ENCODE measurements at places on chromosomes 16 and 17.

DNA sequence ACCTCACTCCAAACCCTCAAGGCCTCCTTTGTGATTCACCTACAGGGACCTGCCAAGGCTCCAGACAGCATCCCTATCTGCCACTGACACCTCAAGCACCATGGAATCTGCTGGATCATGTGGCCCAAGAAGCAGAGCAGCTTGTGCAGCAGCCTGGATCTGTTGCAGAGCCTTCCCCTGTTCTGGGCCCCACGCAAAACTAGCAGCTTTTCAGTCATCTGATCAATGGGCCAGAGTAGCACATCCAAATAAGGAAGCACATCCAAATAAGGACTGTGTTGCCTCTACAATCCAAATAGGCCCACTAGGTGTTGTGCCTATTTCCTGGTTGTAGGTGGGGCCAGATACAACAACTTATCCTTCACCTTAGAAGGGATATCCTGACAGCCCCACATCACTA is 97.1 kb upstream of the GNAO1 start:
- DNase-seq: no peak

- no peak for DNase-seq
These were observed at the start of gene ASB16 for GRCh38 chr17:44170499-44171201. Gene ASB16, plus strand, starts transcription at chr17:44170704. Its CDS starts 86 bp downstream, at chr17:44170790.

DNA sequence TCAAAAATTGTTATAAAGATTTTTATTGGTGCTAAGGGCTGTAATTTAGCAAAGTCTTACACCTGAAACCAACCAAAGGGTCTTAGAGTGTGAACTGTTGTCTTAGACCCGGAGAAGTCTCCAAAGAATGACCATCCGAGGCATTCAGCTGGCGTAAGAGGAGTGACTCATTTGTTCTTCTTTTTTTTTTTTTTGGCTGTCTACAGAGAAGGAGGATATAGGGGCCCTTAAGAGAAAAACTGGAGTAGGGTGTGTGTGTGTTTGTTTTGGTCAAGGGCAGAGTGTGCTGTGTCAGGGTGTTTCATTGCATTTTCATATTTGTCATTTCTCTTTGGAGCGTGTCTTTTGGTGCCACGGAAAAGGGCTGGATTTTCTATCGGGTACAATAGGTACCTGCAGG is 508.0 kb downstream of the WWOX start:
- DNase-seq: no peak

DNA sequence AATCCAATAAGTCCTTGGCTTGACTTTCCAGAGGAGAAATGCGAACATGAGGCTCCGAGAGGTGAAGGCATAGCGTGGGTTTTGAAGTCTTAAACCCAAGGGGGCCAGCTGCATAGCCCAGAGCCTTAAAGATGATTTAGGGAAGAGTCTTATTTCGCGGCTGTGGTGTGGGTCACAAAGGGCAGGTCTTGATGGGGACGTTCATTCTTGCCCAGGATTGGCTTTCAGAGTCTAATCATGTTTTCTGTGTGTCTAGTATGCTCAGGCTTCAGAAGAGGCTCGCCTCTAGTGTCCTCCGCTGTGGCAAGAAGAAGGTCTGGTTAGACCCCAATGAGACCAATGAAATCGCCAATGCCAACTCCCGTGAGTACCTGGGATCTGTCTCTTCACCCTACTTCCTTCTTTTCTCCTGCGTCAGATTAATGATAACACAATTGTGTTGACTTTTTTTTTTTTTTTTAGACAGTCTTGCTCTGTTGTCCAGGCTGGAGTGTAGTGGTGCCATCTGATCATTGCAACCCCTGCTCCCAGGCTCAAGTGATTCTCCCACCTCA is 951 bp downstream of the RPL19 start:
- DNase-seq: no peak

GRCh38 chr17:27485125-27485524 is 28.9 kb downstream of the KSR1 start:
- DNase-seq: no peak

DNA sequence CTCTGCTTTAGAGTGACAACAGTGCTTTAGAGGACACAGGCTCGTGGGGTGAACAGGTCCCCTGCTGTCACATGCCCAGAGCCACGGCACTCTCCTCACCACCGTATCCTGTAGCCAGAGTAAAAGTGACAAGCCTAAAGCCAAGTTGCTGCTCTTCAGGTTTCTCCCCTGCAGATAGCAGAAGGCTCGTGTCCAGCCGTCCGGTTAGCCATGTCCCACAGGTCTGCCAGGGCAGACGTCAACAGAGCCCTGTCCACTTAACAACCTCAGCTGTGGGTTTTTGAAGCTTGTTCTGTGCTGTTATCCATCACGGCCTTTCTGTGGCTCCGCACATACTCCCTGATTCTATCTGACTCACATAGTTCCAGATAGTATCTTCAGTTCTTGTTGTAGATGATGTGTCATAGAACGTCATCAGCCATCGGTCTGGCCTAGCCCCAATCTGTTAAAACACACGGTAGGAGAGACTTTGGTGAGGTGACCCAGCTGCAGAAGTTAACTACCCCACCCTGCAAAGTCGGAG is 100.7 kb downstream of the SOCS1 start:
- no peak for DNase-seq

- DNase-seq: no peak
These were observed 8.4 kb downstream of the MAF start for GRCh38 chr16:79592186-79592585.

DNA sequence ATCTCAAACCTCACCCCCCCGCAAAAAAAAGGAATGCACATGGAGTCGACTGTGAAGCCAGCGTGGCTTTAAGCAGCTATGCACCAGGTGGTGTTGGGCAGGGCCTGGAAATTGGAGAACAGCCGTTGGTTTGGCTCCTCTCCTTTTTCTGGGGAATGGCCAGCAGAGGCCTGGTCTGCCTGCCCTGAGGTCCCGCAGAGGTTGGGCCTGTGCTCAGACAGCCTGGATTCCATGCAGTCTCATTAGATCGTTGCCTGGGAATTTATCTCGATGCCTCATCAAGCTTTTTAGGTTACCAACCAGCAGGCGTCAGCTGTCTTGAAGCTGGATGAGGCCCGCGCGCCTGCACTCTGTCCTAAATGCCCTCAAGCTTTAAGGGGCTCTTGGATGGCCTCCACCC is 9.8 kb downstream of the SLC12A3 start:
- DNase-seq: no peak

DNA sequence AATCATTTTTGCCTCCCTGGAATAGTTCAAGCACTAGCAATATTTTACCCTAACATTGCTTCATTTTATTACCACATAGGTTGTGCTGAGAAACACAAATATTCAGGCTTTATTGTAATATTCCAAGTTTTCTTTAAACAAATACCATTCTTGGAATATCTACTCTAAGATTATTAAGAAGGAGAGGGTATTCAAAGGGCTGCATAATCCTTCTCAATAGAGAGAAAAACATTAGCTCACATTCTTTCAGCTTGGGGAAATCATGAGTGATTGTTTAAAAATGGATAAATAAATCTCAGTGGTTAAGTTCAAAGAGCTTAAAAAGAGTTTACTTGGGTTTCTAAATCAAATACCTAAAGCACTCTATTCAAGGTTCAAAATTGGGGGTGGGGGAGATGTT is 111.9 kb upstream of the CORO6 start:
- no peak for DNase-seq

DNA sequence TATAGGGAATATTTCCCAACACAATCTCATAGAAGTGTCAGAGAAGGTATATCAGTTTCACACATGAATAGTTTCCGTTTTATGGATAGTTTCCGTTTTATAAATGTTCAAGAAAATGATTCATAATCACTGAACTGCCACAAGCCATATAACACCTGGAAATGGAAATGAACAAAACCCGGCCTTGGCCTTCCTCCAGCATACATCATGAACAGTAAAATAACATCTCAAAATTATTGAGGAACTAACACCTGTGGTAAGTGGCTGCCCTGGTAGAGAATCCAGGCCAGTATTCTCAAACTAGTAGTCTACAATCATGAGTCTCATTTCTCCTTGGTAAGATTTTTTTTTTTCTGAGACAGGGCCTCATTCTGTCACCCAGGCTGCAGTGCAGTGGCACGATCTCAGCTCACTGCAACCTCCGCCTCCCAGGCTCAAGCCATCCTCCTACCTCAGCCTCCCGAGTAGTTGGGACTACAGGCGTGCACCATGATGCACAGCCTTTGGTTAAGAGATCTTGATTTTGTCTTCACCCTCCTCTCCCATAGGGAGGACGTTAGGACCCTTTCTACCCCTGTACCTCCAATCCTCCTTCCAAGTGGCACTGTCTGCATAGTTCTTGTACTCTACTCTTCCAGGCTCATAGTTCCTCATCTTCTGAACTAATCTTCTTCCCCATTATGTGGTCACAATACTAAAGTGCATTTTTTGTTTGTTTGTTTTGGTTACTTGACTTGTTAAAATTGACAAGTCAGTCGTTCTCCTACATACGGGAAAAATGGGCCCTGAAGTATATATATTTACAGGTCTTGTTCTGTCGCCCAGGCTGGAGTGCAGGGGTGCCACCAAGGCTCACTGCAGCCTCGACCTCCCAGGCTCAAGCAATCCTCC is 15.0 kb upstream of the RGS9 start:
- no peak for DNase-seq

DNA sequence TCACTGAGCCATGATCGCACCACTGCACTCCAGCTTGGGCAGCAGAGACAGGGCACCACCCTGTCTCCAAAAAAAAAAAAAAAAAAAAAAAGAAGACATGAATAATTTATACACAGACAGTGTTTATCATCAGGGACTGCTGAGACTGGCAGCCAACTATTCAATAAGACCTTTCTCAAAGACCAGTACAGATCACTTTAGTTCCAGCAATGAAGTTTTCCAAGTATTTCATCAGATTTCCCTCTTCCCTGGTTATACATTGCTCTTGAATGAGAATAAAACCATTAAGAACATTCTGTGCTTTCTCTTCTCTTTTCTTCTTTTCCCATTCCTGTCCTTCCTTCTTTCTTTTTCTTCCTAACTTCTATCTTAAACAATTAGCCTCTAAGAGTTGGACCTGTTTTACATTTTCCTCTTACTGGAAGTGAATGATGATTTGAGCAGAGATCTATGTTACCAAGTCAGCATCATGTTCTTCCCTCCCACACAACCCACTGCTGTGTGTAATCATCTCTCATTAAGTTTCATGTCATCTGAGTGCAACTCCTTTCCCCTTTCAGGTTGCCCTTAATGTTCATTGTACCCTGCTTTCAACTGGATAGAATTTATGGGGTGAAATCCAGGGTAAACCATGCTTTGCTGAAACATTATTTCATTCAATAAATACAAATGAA is 35.9 kb upstream of the SMIM36 start:
- DNase-seq: no peak

DNA sequence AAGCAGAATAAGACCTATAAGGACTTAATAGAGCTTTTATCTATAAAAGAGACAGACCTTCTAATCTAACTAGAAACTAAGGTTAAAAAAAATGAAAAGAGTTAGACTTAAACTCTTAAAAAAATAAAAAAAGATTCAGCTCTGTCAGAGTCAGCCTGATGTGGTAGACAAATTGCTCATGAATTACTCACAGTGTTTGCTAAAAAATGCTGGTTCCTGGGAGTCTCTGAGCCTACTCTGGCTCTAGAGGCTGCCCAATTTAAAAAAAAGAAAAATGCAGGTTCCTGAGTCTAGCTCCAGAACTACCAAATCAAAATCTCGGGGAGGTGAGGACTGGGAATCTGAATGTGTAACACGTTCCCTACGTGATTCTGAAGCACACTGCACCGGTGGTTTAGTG is 18.1 kb downstream of the SOST start:
- no peak for DNase-seq

DNA sequence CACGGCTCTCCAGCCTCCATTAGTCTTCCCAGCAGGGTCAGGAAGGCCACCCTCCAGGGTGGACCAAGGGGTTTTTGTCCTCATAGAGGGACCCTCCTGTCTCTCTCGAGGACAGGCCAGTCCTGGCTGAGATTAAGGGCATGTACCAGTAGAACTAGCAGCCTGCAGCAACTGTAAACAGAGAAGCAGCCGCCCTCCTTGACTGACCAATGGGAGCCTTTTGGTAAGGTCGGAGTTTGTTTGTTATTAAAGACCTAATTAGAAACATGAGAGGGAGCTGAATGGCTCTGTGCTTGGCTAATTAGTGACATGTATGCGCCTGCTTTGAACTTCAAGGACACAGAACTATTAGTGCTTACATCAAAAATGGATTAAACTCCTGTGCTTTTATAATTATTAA is 80.0 kb downstream of the CCDC182 start:
- DNase-seq: no peak

- no peak for DNase-seq
These were observed 672.5 kb upstream of the KIF2B start for GRCh38 chr17:53150101-53150698.

GRCh38 chr17:61635913-61636432 is 45.0 kb upstream of the NACA2 start:
- DNase-seq: peak; percentile 64

DNA sequence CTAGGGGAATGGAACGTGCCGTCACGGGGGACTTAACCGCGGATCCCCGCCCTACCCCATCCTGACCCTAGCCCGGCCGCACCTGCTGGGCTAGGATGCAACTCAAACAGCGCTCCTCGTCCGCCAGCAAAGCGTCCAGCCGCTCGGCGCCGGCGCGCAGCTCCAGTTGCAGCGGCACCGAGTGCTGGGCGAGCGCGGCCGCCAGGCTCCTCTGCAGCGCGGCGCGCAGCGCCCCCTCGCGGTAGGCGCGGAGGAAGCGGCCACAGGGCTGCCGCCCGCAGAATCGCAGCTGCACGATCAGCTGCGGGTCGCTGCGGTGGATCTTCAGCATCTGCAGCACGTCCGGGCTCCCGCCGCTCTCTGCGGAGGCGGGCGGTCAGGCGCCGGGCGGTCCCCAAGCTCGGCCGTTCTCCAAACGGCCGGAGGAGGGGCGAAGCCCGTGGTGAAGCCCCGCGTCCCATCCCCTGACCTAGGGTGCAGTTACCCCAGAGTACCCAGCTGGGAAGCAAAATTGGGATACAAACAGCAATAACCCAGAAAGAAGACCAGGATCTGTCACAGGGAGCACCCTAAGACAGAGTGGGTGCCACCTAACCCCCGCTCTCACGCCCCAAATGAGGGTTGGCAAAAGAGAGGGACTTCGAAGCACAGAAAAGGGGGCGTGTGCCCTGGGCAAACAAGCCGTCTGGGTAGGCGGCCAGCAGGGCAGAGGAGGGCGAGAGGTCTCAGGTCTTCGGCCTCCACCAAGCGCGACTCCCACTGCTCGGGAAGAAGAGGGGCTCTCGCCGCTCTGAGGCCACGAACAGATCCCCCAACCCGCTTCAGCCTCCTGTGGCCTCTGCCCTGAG is 4.2 kb downstream of the TRADD start:
- peak; percentile 74 for DNase-seq

DNA sequence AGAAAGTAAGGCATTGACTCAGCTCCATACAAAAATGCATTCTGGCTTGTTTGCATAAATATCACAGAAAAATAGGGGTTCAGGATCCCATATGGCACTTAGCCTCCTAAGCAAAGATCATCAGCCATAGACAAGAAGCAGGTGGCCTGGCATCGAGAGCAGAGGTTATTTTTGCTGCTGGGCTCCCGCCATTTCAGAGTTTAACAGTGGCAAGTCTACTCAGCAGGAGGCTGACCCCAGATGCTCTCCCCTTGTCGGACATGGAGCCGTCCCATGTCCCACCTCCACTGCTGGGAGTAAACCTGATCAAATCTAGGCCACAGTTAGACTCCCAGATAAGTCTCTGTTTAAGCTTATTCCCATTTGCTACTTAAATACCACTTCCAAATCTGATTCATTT is 269.1 kb downstream of the FTO start:
- no peak for DNase-seq
